CD4-positive, alpha-beta T cell treated with Interleukin-6 at 100 ng/mL for 8 hours (primary cell): ENCODE measurements at places on chromosomes 7 and 10.

GRCh38 chr7:92916770-92917224 lies 80.4 kb upstream of the CDK6 start:
- no peak for DNase-seq

- no peak for DNase-seq
Measured at GRCh38 chr7:55521917-55522902, 50.1 kb downstream of the VOPP1 start.

DNA sequence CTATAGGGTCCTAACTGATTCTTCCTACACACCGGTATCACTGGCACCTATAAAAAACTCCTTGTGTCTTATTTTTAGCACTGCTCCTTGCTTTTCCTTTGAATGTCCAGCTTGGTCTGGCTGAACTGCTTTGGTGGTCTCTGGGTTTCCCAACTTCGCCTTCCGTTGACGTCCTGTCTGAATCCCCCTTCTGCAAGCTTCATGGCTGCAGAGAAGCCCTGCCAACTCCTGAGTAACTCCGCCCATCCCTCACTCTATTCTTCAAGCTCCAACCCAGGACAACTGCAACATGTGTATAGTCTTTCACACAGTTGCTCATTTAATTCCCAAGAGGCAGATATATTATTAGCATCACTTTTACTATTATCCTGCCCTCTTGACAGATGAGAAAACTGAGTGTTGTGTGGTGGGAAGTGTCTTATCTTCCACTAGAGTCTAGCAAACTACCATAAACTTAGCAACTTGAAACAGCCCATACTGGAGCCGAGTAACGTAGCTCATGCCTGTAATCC lies 40.9 kb downstream of the MTURN start:
- no peak for DNase-seq

GRCh38 chr10:131580674-131581073 lies 269.2 kb upstream of the TCERG1L start:
- DNase-seq, result no peak

DNA sequence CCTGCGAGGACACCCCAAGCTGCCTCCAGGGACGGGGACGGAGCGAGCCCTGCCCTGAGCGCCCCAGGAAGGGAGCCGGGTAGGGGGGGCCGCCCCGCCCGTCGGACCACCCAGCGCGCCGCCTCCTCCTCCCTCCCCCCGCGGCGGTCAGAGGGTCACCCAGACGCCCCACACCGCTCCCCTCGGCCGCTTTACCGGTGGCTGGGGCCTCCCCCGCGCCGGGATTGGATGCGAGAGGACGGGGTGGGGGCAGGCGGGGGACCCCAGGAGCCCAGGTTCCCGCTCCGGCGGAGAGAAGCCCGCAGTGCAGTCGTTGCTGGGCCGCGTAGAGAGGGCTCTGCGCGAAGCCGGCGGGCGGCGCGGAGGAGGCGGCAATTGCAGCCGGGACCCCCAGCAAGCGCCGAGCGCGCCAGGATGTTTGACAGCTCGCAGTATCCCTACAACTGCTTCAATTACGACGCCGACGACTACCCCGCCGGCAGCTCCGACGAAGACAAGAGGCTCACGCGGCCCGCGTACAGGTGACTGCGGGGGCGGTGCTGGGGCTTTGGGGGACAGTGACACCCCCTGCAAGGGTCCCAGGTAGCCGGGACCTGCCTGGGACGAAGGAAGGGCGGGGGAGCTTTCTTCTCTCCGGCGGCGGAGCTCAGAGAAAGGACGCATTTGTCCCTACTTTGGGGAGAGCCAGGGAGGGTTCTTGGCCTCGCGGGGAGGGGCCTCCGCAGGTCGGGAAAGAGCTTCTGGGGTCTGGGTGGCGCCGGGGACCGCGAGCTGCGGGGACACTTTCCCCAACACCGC lies at the start of gene FOXL3:
Gene FOXL3 (plus strand): TSS at position 415 of the 798 bp plus-strand sequence. CDS start 0 bp downstream, at position 415.
- no peak for DNase-seq

DNA sequence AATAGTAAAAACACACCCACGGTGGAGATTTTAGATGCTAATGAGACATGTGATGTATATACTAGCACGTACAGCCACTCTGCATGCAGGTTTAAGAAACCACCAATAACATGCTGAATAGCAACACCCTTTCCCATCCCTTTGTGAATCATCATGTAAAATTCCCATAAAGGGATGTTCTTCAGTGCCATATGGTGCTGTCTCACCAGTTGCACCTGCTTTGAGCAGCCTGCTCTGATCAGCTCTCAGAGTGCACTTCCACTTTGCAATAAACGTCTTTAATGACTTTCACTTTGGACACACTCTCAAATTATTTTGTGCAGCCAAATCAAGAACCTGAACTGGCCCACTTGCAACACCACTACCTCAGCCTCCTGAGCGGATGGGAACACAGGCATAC lies 615.0 kb downstream of the ANKRD7 start:
- DNase-seq, result no peak

DNA sequence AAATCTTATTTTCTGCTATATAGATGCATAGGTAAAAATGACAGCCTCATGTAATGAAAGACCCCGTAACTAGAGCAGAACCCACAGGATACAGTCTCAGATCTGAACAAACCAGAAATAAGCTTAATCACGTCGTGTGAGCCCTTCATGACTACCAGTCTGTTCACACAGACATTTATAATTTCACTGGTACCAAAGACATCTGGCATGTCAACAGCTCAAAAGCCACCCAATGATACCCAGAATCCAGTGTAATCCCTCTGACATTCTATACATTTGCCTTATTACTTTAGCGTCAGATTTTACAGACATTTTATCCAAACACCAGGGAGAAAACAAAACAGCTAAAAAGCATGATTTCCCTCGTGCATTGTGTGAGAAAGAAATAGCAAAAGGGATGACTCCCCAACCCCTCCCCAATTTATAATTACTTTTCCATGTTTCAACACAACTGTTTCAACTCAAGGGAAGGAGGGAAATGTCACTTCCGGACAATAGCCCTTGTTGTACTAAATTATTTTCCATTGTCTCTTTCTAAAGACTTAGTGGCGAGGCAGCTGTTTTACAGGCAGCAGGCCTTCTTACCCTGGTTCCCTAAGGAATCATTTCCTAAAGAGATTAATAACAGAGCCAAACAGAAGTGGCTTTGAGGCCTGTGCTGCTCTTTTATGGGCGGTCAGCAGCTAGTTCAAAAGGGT lies 33.2 kb downstream of the DOCK4 start:
- no peak for DNase-seq
